Stimulated activated effector memory CD8-positive, alpha-beta T cell treated with anti-CD3 and anti-CD28 coated beads, Interleukin-12 subunit alpha, Interleukin-12 subunit beta, amount 100 ng/mL, for 72 hours (primary cell): ENCODE measurements at places on chromosomes 5 and 9.

DNA sequence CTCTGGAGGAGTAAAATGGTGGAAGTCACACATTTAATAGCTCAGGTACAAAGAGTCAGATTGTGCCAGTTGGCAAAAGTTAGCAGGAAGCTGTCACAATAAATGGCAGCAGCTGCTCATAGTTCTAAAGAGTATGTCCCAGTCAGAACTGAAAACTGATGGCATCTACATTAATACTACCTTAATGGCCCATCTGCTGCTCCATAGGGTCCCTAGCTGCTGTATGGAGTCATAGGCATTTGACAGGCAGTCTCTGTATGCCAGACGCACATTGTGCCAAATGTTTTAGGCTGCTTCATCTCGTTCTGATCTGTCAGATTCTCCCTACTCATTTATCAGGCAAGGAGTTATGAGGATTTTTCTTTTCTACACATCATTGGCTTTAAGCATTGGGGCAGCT, 515.8 kb upstream of the ARRDC3 start:
- no peak for DNase-seq

GRCh38 chr5:89299998-89300397, 417.0 kb upstream of the MEF2C start:
- no peak for DNase-seq

GRCh38 chr5:154298065-154298464, 107.5 kb downstream of the GALNT10 start:
- no peak for DNase-seq

GRCh38 chr5:145585443-145586148, 249.5 kb downstream of the PRELID2 start:
- no peak for DNase-seq

DNA sequence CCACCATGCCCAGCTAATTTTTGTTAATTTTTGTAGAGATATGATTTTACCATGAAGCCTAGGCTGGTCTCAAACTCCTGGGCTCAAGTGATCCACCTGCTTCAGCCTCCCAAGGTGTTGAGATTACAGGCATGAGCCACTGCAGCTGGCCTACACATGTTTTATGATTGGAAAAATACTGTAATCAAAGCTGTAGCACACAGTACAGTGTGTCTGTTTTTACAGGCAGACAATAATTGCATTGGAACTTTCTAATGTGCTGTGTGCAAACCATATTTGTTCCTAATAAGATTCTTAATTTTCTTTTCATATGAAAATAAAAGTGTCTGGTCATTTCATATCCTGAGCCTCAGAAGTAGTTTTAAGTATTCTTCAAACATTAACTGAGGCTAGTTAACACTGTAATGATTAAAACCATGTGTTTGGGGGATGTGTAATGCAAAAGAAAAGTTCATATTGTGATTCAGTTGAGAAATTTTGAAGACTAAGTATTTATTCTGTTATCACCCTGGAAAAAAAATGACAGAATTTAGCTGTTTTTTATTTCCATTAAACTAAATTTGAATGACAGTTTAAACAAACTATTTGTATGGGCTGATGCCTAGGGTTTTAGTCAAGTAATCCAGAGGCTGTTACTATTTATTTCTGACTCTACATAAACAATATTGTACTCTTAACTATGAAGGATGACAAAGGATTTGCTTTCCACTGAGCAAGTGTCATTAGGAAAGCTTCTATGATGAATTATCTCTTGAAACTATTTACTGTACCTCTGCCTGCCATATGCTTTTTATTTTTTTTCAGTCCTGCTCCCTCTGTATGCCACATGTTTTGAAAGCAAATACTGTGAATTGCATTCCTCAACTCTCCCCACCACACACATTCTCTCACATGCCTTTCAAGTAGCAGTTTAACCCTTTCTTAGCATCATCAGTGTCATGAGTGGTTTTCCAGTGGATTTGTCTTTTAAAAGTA, 111.5 kb downstream of the MTREX start:
- no peak for DNase-seq

- no peak for DNase-seq
Measured at GRCh38 chr5:136103118-136103517, 29.5 kb upstream of the SMAD5 start.

DNA sequence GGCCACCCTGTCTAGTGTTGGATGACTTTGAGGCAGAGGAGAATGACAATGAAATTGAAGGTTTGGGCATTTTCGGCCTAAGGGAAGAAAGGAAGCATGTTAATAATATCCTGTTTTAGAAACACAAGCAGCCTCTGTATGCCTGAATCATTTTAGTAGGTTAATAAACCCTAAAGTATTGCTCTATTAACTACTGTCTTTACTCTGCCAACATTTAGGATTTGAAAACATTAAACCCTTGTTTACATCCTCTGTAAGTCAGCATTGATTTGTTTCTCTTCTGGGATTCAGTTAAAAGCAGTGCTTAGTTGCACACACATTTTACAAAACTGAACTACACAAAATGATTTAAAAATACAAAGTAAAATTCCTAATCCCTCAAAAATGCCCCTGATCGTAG, 358.9 kb downstream of the ARRDC3 start:
- DNase-seq: no peak

- DNase-seq: no peak
Measured at GRCh38 chr5:1013948-1014301, 5.3 kb downstream of the NKD2 start.

DNA sequence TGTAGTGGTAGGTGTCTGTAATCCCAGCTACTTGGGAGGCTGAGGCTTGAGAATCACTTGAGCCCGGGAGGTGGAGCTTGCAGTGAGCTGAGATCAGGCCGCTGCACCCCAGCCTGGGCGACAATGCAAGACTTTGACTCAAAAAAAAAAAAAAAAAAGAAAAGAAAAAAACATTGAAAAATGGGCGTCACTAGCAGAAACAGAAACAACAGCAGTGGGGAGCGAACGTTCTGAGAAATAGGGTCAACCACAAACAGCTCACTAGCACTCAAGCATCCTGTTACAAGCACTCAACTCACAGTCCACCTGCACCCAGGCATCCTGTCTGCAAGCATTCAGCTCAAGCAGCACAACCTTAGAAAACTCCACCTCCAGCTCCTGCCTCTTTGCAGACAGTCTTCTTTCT, 17.2 kb downstream of the TRIM14 start:
- peak; percentile 84 for DNase-seq

DNA sequence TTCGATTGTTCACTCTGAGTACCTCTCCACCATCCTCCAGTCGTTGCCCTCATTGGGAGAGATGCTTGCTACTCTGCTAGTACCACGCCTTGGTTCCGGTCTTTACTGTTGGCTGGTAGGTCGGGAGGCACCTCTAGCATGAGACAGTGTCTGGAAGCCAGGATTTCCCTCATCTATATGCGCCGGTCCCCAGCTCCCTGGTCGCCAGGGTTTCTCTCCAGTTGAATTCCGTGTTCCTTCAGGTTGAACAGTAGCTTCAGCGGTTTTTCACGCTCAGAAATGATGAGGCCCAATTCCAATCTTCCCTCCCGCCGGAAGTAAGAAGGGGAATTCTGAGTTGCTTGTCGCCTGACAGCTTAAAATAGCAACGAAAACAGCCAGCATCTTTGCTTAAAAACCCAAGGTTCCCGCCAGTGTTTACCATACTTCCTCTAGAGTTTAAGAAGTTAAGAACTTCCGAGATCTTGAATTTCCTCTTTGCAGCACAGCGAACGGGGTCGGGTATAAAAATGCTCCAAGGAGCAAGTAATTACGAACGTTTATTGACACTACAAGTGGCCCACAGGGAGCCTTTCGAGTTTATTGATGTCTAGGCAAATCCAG, 1.3 kb upstream of the ST8SIA4 start:
- peak; percentile 78 for DNase-seq

DNA sequence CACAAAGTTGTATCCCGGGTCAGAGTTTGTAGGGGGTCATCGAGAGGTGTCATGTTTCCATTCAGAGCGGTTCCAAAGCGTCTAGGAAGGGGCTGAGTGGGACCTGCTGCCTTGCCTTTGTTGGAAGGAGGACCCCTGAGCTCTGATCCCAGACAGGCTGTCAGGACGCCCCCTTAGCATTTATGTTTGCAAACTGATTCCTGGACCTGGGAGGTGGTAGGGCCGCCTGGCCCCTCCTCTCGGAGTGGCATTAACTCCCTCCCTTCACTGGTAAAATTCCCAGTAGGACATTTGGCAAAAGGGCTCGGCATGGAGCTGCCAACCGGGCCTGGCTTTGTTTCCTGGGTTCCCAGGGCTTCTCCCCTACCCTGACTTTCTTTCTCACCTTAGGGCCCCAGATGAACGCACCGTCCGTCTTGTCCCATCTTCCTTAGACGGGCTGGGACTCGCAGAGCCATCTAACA, 2.5 kb downstream of the JADE2 start:
- DNase-seq: no peak

GRCh38 chr5:73365301-73365853, 83.2 kb downstream of the FOXD1 start:
- DNase-seq: no peak

DNA sequence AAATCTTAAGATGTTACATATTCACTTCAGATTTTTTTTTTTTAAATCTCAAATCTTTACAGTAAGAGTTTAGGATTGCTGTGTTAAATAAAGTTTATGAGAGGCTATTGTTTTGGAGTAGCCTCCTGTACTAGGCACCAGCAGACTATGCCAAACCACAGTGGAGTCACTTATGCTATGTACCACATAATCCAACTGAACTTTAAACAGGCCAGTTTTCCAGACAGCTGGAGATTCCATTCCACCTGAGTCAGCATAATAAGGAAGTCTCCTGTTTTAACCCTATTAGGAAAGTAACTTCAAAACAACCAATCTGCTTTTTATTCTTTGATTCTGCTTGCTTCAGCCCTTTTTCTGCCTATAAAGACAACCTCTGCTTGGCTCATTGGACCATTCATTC, 205.2 kb downstream of the CSNK1G3 start:
- DNase-seq: no peak

DNA sequence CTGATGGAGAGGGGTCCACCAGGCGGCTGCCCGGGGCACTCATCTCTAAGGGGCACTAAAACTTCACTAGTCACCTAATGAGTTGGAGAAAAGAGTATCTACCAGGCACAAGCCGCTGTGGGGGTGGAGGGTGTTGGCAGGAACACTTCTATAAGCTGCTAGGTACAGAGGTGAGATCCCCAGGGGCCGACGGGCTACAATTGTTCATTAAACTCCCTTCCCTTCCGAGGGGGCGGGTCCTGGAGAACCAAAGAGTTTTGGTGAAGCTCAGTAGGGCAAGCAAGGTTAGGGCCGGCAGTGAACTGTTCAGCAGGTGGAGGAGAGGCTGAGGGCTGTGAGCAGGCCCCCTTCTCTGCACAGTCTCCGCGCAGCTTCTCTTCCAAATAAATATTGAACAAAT, 78.7 kb upstream of the ARAP3 start:
- DNase-seq: no peak

DNA sequence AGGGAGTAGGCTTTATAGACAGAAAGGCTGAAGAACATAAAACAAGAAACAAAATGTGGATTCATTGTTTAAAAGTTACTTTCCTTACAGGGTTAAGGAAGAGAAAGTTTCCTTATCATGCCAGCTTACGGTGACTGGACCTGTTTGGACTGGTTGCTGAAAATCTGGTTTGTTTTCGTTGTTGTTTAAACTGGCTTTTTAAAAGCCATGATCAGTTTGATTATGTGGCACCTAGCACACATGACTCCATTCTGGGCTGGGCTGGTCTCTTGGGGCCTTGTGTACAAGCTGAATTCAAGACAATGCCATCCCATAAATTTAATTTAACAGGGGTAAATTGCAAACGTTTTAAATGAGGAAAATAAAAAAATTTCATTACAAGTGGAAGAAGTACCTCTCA, 18.4 kb upstream of the ZNF474 start:
- no peak for DNase-seq
